NCI-H774 (cell line): ENCODE measurements at places on chromosomes 1 and 21.

- DNase-seq, result no peak
These were observed 15.4 kb upstream of the LCE5A start for GRCh38 chr1:152495066-152495675.

DNA sequence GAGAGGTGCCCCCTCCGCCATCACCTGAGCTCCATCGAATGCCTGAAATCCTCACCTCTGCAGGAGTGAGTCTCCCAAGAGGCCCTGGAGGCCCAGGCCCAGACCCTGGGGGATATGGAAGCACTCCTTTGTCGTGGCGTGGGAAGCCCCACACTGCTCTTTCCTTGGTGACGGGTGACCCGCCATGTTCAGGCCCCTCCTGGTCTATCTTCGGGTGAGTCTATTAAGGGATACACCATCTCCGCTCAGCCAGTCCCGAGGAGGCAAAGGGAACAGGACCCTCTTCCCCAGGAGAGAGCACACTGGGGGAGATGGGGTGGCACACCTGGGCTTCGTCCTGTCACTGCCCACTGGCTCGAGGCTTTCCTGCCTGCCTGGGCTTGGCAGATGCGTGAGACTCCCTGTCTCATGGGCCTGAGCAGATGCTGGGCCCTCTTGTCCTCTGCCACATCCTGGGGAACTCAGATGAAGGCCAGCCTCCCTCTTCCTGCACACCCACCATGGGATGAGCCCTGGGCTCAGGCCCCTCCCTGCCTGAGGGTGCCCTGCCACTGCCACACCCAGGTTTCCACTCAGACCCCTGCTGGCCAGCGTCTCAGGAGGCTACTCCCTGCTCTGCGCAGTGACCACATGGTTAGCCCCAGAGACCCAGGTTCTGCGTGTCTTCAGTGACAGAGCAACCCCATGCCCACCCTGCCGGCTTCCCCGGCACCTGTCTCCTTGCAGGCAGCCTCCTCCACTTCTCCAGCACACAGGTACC is 3.8 kb upstream of the NPHP4 start:
- DNase-seq, result no peak

DNA sequence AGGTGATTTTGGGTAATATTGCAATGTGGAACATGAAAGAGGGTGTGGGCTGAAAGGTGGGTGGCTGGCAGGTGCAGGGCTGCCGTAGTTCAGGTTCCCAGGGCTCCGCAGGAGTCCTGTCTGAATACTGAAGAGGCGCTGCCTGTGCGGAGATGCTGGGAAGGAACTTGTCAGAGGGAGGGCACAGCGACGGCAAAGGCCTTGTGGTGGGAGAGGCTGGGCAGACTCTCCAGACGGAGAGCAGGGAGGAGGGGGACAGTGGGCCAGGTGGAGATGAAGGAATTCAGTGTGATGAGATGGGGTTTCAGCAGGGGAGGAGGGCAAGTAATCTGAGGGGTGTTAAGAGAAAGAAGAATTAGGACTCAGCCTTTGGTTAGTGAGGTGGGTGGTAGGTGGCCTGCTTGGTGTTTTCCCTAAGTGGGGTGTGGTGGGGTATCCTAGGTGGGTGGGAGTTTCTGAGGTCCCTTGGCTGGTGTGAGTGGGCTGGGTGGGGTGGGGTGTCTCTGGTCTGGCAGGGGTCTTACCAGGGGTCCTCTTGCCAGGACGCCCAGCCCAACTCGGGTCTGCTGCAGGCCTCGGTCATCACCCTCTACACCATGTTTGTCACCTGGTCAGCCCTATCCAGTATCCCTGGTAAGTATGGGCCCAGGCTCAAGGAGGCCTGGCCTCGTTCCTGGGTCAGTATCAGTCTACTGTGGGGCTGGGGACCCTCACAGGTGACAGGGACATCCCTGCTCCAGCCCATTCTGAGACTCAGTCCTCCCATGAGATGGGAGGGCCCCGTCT is 15.6 kb downstream of the SERINC2 start:
- no peak for DNase-seq

- no peak for DNase-seq
These were observed 839.9 kb downstream of the LTN1 start for GRCh38 chr21:28152732-28153131.

- no peak for DNase-seq
These were observed 4.2 kb downstream of the S100A13 start for GRCh38 chr1:153623101-153623500.

- no peak for DNase-seq
These were observed 99.8 kb downstream of the KAZN start for GRCh38 chr1:14698314-14698713.

GRCh38 chr1:59564192-59564891 is 250.4 kb upstream of the HOOK1 start:
- DNase-seq, result no peak

- no peak for DNase-seq
These were observed 43.5 kb downstream of the LGR6 start for GRCh38 chr1:202237052-202237451.

DNA sequence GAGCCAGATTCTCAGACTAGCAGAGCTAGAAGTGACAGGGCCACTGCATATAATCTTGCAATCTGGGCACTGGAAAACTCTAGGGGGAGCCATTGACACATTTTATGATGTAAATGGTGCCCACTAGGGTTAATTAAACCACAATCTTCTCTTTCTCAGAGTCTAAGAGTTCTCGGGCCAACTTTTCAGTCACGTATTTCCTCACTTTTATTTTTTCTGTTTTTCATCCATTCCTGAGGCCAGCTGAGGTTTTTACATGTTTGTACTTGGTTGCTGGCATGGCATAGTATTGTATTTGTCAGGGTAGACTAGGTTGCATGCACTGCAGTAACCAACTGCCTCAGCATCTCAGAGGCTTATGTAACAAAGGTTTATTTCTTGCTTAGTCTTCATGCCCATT is 138.2 kb downstream of the ZNF326 start:
- peak; percentile 32 for DNase-seq

GRCh38 chr1:226490426-226490809 is 58.1 kb upstream of the STUM start:
- DNase-seq, result no peak

DNA sequence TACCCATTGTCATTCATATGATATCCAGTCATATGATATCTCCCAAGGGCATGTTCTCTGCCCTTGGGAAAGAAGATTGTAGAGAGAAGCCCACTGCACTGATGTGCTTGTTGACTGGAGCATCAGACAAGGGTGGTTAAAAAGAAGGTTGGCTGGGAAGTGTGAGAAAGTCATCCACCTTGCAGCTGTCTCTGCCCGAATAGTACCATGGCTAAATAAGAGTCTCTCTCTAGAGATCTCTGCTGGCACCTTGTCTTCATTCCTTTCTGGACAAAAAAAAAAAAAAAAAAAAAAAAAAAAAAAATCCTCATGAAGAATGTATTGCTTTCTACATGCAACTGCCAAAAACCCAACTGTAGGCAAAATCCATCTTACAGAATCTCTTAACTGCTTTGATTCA is 349.7 kb upstream of the ESRRG start:
- no peak for DNase-seq

GRCh38 chr1:153404768-153405167 is 11.6 kb upstream of the S100A7A start:
- no peak for DNase-seq

- DNase-seq, result no peak
These were observed 22.4 kb upstream of the NTPCR start for GRCh38 chr1:232927830-232928505.

GRCh38 chr1:160539990-160540858 is 17.2 kb upstream of the SLAMF6 start:
- no peak for DNase-seq

GRCh38 chr1:67830928-67831830 is 2.1 kb downstream of the GNG12 start:
- no peak for DNase-seq
